ENCODE measurements at places on chromosomes 12 and 14.

GRCh38 chr14:105476097-105476830 is 1.6 kb downstream of the CRIP2 start:
- no peak for DNase-seq

DNA sequence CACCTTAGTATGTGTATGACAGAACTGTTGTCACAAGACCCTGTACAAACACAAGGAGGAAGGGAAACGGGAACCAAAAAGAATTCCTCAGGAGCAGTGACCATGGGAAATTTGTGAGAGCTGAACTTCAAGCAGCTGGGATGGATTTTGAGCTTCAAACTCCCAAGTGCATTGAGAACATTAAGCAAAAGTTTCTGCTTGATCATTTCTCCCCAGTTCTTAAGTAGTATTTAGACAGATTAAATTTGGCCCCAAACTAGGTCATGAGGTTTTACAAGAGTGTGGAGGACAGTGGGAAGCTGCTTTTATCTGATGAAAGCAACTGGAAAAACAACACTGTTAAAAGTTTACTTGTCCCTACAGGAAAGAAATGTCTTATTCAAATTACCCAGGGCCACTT is 206.0 kb upstream of the DCN start:
- DNase-seq: no peak

DNA sequence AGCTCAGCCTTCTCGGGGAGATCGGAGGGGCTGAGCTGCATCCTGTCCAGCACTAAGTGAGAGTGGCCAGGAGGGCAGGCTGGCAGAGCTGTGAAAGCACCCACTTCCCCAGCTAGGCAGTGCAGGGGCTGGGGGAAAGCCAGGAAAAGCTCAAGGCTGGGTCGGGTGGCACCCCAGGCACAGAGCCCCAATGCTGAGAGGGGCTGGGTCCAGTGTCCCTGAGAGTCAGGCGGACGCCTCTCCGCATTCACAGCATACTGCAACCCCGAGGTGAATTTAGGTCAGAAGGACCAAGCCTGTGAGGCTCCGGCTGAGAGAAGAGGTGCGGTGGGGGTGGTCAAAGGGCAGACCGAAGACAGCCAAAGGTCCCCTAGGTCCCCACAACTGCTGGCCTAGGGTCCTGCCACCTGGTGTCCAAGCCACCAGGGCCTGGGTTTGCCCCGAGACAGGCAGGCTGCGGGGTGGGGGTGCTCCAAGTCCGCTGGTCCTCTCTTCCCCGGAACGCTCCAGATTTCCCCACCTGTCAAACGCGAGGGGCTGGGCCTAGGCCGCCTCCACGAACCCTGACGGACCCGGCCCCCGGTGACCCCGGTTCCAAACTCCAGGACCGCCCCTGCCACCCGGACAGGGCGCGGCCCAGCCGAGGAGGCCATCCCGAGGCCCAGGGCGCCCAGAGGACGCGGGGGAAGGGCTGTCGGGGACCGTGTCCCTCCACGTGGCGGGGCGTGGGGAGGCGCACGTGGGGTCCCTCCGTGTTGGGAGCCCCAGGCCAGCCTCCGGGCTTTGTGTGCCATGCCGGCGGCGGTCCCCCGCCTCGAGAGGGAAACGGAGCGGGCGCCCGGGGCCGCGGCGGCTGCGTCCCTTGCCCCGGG is 527 bp downstream of the CAMKK2 start:
- peak; percentile 90 for DNase-seq

DNA sequence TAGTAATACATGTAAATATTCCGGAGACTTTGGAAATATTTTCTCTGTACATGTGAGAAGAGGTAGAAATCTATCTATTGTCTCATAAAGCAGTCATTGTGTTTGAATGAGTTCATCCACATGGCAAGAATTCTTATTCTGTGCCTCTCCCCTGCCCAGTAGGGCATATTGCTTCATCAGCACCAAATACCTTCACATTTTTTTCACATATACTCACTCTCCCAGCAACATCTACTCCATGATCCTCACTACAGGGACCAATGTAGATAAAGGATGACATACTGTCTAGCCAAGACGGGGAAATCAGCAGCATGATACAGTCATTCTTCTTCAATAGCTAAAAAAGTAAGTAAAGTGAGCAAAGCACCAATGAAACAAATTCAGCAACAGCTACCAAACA is 1.3 kb upstream of the TAS2R14 start:
- no peak for DNase-seq

- DNase-seq: no peak
Observed at GRCh38 chr14:104739026-104739425, 13.9 kb upstream of the SIVA1 start.

- no peak for DNase-seq
Observed at GRCh38 chr12:41228066-41228820, 40.1 kb downstream of the PDZRN4 start.

DNA sequence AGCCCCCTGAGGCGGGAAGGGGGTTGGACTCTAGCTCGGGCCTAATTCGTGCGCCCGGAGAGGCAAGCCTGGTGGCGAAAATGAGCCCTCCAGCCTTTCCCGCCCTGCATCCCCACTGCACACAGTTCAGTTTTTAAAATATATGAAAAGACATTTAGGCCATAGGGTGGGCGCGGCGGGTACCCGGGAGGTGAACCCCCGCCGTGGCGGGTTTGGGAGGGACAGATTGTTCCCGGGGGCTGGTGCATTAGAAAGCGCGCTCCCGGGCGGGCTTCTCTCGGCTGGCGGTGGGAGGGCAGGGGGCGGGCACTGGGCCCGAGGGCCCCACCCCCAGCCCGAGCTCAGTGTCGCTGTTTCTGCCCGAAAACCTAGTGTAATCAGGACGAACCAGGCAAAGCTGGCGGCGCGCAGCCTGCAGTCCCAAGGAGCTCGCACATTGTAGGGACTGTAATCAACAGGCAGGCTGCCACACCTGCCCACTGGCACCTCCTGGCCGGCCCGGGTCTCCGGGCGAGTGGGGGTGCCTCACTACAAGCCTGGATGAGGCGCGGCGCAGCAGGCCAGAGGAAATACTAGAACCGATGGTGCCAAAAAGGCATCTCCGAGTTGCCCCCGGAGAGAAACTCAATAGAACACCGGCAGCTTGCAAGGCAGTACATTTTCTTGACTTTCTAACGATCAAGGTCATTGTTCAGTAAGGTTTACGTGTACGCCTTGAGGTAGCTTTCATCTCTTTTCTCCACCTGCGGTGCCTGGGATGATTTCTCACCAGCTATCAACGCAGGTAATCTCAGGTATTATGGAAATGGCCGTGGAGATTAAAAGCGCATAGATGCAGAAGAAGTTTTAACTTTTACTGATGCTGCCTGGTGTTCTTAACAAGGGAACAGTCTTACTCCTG is 764 bp upstream of the SPTB start:
- DNase-seq: no peak

DNA sequence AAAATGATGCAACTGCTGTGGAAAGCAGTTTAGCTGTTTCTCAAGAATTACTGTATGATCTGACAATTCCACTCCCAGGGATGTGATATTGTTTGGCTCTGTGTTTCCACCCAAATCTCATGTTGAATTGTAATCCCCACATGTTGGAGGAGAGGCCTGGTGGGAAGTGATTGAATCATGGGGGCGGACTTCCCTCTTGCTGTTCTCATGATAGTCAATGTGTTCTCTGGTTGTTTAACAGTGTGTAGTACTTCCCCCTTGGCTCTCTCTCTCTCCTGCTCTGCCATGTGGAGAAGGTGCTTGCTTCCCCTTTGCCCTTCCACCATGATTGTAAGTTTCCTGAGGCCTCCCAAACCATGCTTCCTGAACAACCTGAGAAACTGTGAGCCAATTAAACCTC is 93.4 kb upstream of the CPM start:
- DNase-seq: no peak

DNA sequence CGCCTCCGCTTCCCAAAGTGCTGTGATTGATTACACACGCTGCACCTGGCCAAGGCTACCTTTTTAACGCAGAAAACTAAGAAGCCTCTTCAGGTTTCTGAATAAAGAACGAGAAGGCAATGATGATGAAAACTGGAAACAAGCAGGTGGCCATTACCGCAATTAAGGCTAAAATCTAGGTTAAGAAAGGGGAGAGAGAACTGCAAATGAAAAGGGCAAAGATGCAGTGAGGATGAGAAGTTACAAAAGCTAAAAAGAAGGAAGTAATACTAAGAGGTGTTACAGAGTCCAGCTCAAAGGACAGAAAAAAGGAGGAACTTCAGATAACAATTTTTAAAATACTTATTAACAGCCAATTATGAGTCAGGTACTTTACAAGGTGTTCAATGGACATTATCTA is 79.7 kb downstream of the DUSP16 start:
- no peak for DNase-seq
